ENCODE measurements at places on chromosomes 1 and 21.

DNA sequence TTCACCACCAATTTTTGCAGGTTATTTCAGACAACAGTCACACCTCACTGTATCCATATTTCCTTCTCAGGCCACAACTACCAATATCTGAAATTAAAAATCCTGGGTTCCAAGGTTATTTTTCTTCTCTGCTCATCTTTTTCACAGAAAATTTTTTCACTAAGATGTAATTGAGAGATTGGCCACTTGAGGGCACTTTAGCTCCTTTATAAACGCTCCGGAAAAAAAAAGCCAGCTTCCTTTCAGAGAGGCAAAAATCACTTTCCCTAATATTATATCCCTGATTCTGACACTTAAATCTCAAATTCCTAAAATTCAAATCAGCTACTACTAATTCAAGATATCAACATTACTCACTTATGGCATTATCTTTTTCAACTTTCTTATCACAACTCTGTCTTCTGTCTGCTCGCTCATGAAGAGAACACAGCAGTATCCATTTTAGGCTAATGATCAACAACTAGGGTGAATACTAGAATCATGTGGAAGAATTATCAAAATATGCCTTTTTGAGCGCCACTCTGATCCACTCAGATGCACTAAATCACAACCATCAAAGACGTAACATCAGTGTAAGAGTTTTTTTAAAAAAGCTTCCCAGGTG lies 101.4 kb upstream of the RGS1 start:
- DNase-seq, result no peak

DNA sequence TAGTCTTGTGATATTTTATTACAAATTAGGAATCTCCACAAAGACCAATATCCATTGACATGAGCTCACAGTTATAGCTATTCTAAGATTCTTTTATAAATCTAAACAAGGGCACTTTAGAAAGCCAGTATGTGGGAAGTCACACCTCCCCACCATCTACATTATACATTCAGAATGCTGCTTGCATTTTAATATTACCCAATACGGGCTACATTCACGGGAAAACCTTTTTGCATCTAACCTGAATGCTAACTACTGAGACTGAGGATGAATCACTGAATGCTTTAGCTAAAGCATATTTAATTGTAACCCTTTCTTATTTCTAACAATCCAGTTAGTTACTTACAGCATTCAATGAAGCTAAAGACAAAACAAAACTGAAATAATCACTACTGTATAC lies 53.1 kb downstream of the PCSK9 start:
- no peak for DNase-seq

DNA sequence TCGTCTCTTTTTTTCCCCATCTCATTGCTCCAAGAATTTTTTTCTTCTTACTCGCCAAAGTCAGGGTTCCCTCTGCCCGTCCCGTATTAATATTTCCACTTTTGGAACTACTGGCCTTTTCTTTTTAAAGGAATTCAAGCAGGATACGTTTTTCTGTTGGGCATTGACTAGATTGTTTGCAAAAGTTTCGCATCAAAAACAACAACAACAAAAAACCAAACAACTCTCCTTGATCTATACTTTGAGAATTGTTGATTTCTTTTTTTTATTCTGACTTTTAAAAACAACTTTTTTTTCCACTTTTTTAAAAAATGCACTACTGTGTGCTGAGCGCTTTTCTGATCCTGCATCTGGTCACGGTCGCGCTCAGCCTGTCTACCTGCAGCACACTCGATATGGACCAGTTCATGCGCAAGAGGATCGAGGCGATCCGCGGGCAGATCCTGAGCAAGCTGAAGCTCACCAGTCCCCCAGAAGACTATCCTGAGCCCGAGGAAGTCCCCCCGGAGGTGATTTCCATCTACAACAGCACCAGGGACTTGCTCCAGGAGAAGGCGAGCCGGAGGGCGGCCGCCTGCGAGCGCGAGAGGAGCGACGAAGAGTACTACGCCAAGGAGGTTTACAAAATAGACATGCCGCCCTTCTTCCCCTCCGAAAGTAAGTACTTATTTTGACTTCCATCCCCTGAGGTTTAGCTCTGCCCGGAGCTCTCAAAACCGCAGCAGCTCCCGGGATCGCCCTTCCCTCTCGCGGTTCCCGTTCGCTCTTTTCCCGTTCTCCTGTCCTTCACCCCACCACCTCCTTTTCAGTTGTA lies 1.5 kb downstream of the TGFB2 start:
- DNase-seq, result no peak

- DNase-seq, result no peak
These were observed 189.1 kb upstream of the C1orf87 start for GRCh38 chr1:60262701-60263100.

DNA sequence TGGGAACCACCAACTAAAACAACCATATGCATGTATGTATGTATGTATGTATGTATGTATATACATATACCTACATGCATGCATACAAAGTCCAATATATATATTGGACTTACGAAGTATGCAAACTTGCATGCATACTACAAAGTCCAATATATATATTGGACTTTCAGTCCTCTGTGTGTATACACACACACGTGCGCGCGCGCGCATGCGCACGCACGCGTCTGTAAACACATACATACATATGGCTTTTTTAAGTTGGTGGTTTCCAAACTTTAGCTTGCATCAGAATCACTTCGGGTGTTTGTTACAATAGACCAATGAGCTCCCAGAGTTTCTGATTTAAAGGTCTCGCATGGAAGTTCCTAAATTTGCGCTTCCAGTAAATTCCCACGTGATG lies 197.5 kb upstream of the C1orf87 start:
- no peak for DNase-seq

- DNase-seq, result no peak
These were observed 326 bp downstream of the BRWD1 start for GRCh38 chr21:39313042-39313570.

DNA sequence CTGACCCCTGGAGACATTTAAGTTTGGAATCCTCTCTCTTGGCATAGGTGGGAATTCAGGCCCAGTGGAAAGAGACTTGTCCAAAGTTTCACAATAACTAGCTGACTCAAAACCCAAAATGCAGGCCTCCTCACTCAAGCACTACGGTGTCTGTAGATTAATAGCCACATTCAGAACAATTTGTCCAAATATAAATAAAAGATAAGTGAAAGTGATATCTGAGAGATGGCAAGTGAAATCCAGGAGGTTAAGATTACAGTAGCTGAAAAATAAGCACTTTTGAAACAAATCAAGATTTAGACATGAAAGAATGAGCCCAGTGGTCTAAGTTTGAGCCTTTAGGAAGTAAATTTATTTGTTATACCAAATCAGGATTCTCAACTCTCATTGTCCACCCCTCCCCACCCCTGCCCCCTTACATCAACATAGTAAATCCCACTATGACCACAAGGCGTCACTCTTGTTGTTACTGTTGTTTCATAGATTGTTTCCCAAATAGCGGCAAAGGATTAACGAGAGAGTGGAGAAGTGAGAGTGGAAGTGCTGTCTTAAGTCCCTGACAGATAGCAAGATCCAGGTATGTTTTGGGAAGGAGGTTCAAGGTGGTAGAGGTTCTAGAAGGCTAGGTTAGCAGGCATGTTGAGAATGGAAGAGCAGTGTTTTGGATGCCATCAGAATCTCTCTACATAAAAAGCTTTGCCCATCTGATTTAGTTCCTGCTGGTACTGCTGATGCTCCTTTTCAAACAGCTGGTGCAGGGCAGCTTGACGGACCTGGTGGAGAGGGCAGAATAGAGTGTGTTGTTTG lies 7.1 kb upstream of the TPM3 start:
- DNase-seq, result peak; percentile 29

- no peak for DNase-seq
These were observed 102.3 kb downstream of the CDC42BPA start for GRCh38 chr1:227215863-227216510.

DNA sequence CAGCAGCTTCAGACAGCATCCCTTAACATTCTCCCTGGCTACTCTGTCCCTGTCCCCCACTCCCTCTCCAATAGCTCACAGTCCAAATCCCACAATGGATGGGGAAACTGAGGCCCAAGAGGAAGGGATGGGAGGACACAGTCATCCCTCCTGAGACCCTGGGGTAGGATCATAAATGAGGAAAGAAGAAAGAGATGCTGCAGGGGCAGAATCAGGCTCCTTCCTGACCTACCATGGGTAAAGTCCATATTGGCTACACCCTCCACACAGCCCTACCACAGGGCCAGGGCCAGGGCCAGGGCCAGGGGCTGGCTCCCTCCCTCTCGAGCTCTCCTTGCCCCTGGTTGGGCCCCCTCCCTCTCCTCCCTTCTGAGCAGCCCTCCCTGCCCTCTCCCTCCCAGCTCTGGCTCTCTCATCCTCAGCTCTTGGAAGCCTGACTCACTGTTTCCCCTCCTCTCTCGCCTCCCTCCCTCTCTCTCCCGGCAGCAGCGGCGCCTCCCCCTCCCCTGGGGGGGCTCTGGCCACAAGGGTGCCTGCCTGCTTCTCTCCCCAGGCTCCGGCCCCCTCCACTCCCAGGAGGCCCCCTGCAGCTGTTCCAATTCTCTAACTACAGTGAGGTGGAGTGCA lies 4.9 kb downstream of the AHDC1 start:
- DNase-seq, result peak; percentile 50

DNA sequence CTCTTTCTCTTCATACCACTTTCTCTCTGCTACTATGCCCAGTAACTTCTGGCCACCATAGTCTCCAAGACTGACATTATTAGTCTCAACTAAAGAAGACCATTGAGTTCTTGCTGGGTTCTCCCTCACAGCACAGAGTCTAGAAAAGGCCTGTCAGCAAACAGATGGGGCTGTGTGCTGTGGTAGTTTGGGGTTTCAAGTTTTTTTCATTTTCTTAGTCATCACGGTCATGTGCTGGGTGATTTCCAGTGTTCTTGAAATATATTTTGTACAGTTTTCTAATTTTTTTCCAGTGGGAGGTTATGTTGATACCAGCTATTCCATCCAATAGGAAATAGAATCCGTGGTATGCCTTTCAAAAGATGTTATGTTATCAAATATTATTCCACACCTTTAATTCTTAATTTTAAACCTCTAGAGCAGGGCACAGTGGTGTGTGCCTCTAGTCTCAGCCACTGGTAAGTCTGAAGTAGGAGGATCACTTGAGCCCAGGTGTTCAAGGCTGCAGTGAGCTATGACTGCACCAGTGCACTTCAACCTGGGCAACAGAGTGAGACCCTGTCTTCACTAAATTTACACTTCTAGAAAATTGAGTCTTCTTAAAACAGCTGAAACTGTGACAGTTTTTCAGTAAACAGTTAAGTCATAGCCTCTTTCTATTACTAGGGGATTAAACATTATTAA lies 8.3 kb downstream of the CFHR2 start:
- no peak for DNase-seq

GRCh38 chr1:245516284-245516759 lies 361.5 kb downstream of the KIF26B start:
- DNase-seq, result no peak

DNA sequence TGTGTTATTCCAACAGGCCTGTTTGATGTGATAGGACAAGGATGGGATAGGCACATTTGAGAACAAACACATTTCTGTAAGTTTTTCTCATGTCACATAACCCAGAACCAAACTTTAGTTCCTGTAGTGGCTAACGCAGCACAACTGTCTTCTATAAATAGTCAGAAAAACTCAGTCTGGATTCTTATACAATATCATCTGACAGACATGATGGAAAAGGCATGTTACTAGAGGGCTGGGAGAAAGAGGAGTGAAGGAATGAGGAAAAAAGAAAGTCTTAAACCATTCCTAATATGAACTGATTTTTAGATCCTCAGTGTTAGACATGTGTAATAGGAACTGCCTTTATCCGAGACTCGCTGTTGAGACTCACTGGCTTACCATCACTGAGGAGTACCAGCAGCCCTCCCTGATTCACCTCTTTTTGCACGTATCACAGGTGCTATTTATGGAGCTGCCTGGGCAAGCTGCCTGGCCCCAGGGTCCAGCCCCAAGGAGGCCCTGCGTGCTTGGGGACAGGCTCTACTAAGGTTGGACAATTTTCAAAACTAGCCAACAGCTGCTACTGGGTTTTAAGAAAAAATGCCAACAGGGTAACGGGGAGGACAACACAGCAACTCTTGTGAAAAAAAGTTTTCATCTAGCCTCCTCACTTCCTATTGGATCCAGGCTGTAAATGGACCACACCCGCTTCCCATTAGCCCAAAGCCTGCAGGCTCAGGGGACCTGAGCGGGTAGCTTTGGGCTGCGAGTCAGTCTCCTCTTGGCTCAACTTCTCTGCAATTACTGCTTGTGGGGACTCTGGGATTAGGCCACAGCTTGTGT lies 30.7 kb upstream of the SERBP1 start:
- no peak for DNase-seq

- no peak for DNase-seq
These were observed 80.8 kb downstream of the DYRK1A start for GRCh38 chr21:37447288-37447936.

DNA sequence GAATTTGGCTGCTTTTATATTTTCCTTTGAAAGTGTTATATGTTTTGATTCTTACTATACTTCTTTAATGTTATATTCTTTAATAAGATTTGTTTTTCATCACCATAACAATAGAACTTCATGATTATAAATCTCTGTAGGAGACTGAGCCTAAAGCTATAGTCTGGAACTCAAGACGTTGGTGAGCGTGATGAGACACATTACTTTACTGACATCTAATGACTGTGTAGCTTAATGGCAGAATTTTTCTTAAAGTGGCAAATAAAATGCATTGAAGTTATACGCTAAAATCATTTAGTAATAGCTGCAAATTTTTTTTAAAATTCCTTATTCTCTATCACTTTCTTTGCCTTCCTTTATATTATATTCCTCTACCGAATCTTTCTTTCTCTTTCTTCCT lies 56.1 kb upstream of the HAO2 start:
- no peak for DNase-seq

DNA sequence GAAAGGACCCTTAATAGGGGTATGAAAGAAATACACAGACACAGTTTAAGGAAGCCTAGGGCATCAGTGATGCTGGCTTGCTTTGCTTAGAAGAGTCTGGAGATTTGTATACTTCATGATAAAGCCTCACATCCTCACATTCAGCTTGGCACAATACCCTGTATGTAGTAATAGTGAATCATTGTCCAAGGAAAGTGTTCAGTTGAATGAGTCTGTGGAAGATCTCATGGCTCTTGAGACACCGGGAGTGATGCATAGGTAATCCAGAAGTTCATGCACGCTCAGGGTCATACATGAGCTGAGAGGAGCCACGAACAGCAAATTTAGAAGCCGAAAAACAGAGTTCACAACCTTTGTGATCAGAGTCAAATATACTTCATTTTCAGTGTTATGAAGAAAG lies 537.2 kb upstream of the TMPRSS15 start:
- no peak for DNase-seq

DNA sequence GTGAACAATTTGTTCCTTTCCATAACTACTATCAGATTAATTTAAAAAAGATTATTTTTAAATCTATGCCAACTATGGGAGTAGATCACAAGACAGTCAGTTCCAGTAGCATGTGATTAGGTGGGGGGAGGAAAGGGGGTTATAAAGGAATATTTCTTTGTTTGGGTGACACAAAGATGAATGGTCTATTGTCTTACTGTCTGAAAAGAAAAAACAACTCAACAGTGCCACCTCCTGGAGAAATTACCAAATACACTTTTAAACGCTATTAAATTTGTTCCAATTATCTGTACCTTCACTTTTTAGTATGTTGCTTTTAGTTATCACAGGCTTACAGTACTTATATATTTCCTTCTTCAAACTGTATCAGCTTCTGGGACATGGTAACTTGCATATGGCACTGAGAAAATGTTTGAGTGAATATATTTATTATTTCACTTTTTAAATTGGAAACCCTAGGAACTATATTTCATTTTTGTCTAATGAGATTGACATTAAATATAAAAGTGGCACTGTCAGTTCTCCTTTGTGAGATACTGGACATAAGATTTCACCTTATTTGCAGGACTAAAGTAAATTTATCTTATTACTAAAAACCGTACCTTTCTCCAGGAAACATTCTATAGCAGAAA lies 1.7 kb upstream of the SORT1 start:
- DNase-seq, result no peak

GRCh38 chr1:244755673-244756072 lies 79.8 kb upstream of the COX20 start:
- no peak for DNase-seq

Measured in fibroblast of skin of left biceps (primary cell).